Activated T-cell treated with anti-CD3 and anti-CD28 coated beads, Interleukin-2, amount 50 U/mL, for 72 hours (primary cell): ENCODE measurements at places on chromosomes 1 and 21. TPM values are rescaled to one million over a fixed set of nuclear protein-coding genes. Genes with fewer than 3 reads are reported as not detected.

The PWP2 gene
- total RNA-seq: 23.2 TPM

DNA sequence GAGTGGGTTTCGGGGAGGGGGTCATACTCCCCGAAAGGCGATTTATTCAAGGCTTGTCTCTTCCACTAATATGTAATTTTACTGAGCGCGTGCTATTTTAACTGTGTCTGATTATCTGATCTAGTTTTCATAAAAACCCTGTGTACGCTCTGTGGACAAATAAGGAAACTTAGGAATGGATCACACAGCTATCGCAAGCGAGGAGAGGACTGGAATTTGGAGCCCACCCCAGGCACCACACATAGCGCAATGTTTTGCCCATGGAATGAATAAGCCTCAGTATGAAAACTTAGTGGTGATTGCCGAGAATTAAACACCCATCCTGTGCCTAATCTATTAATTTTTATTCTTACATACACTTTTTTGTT is 9.8 kb upstream of the RAB42 start:
- no peak for DNase-seq
- peak overlapping the region; percentile 96 for H3K4me3 ChIP-seq
- H3K27ac ChIP-seq: peak overlapping the region; percentile 93
- H3K4me1 ChIP-seq: peaks cover 44% of the 10 kb centered on the region
- no peaks in the 10 kb centered on the region for H3K27me3 ChIP-seq
- peaks cover 24% of the 10 kb centered on the region for H3K36me3 ChIP-seq

- no peaks in the 10 kb centered on the region for H3K27me3 ChIP-seq
- H3K4me3 ChIP-seq: no peak overlapping the region
- H3K4me1 ChIP-seq: no peaks in the 10 kb centered on the region
- DNase-seq: no peak
- no peak overlapping the region for H3K27ac ChIP-seq
- no peaks in the 10 kb centered on the region for H3K36me3 ChIP-seq
Observed at GRCh38 chr1:153308540-153308939, 4.2 kb downstream of the PGLYRP3 start.

GRCh38 chr1:116722016-116722838 is 32.0 kb upstream of the CD2 start:
- H3K27ac ChIP-seq: peak overlapping the region; percentile 55
- H3K36me3 ChIP-seq: no peaks in the 10 kb centered on the region
- H3K27me3 ChIP-seq: no peaks in the 10 kb centered on the region

The CGN gene
- 0.69 TPM for total RNA-seq

The BNIPL gene
- 2.8 TPM for total RNA-seq

DNA sequence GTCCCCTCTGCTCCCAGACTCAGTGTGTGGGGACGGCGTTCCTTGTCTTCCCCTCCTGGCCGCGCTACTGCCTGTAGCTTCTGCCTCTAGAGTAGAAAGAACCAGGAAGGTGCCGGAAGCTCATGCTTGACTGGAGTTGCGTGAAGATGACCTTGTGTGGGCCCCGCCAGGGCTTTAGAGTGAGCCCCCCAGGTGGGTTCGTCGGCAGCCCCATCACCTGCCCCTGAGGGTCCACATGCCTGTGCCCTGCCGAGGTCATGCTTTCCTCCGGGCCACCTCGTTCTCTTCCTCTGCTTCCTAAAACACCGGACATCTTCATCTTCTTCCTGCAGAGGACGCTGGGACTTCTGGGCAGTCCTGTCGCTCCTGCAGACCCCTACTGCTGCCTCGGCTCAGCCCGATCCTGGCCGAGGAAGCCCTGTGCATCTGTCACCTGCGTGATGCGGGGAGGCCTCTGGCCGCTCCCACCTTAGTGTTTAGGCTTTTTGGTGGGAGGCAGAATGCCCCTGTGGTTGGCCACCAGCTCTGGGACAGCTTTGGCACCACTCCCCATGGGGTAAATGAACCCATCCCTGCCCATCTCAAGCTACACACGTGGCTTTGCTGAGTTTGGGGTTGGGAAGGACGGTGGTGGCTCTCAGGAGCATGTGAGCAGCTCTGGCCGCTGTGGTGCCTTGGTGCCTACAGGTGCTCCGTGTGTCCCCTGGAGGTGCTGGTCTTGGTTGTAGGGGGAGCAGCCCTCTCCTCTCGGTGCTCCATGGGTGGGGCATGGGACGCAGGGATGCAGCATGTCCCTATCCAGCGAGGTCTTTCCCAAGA is 12.3 kb downstream of the OBSCN start:
- no peak overlapping the region for H3K27ac ChIP-seq
- H3K36me3 ChIP-seq: peaks cover 12% of the 10 kb centered on the region
- DNase-seq: no peak
- H3K4me1 ChIP-seq: peaks cover 4% of the 10 kb centered on the region

- no peaks in the 10 kb centered on the region for H3K27me3 ChIP-seq
- no peaks in the 10 kb centered on the region for H3K36me3 ChIP-seq
- DNase-seq: no peak
- no peak overlapping the region for H3K27ac ChIP-seq
Observed at GRCh38 chr1:60394436-60394835, 320.9 kb upstream of the C1orf87 start.

The RXRG gene
- not detected for total RNA-seq

- no peaks in the 10 kb centered on the region for H3K27me3 ChIP-seq
- peak overlapping the region; percentile 92 for H3K27ac ChIP-seq
- peaks cover 43% of the 10 kb centered on the region for H3K4me1 ChIP-seq
- peak; percentile 10 for DNase-seq
- peaks cover 18% of the 10 kb centered on the region for H3K36me3 ChIP-seq
Observed at GRCh38 chr1:92365378-92366039, 66.7 kb downstream of the RPAP2 start.

DNA sequence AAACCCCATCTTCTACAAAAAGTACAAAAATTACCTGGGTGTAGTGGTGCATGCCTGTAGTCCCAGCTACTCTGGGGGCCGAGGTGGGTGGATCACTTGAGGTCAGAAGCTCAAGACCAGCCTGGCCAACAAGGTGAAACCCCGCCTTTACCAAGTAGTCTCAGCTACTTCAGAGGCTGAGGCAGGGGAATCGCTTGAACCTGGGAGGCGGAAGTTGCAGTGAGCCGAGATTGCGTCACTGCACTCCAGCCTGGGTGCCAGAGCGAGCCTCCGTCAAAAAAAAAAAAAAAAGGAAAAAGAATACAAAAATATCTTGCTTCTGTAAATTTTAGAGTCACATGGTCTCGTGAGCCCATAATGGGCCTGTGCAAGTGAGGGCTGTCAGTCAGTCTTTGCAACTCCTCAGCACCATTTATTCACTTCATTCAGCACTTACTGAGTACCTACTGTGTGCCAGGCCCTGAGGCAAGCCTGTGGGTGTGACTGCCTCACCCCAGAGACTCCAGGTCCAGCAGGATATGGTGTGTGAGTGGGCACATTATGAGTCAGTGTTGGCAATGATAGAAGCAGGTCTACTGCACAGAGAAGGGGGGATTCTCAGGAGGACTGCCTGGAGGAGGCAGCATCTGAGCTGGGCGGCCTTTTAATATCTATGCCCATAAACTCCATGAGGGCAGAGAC is 46.8 kb upstream of the TARDBP start:
- H3K27me3 ChIP-seq: peaks cover 36% of the 10 kb centered on the region
- DNase-seq: peak; percentile 40
- peak overlapping the region; percentile 71 for H3K4me3 ChIP-seq
- peaks cover 24% of the 10 kb centered on the region for H3K4me1 ChIP-seq
- H3K27ac ChIP-seq: no peak overlapping the region

DNA sequence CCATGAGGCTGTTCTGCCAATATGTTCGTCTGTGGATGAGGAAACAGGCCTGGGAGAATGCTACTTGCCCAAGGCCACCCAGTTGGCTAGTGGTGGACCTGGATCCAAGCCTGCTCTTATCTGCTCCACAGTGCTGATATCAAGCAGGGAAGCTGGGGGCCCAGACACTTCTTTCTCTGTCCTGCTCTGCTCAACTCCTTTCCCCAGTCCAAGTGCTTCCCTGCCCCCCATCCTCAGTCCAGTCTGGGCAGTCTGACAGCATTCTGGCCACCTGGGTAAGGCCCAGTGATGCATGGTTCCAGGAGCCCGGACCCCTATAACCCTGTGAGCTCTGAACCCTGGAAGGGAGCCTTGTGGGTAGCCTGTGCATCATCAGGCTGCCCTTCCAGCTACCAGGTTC is 4.2 kb upstream of the PAQR7 start:
- peaks cover 10% of the 10 kb centered on the region for H3K27me3 ChIP-seq
- no peak overlapping the region for H3K4me3 ChIP-seq
- peaks cover 13% of the 10 kb centered on the region for H3K4me1 ChIP-seq
- no peak overlapping the region for H3K27ac ChIP-seq

DNA sequence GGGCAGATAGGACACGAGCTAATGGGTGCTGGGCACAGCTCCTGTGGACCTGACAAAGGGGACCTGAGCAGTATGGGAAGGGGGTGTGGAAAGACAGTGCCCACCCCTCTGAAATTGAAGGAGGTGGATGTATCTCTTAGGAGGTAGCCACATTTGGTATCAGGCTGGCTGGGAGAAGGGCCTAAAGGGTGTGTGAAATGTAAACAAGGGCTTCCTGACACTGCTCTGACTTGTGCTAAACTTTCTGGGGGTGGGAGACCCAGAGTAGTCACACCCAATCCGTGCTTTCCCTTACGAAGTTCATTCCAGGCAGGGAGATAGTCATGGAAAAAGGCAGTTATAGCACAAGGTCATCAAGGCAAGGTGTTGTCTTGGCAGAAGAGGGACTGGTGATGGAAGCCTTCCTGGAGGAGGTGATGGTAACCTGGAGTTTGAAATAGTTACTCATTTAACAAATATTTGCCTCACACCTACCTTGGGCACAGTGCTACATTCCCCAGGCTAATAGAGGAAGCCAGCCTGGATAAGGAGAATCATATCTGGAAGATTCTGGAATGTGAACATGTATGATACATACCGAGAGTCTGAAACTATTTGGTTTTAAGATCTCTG is 5.3 kb upstream of the CCDC24 start:
- peaks cover 5% of the 10 kb centered on the region for H3K36me3 ChIP-seq
- H3K27me3 ChIP-seq: no peaks in the 10 kb centered on the region
- no peaks in the 10 kb centered on the region for H3K4me1 ChIP-seq
- H3K4me3 ChIP-seq: no peak overlapping the region

The VWA5B1 gene
- not detected for total RNA-seq

DNA sequence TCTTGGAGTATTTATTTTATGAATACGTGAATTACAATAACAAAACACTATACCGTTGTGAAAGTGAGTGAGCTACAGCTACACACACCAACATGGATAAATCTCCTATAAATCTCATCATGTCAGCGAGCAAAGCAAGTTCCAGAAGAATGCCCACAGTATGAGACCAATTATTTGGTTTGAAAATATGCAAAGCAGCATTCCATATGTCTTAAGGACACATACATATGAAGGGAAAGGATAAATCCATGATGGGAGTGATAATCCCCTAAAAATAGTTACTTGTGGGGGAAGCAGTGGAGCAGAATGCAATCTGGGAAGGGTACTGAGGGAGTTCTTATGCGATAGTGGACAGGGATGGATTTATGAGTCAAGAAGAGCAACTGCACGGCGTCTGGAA is 261.3 kb downstream of the DISC1 start:
- no peaks in the 10 kb centered on the region for H3K27me3 ChIP-seq
- H3K36me3 ChIP-seq: no peaks in the 10 kb centered on the region
- DNase-seq: no peak

- H3K27me3 ChIP-seq: peaks cover 39% of the 10 kb centered on the region
- H3K27ac ChIP-seq: no peak overlapping the region
- H3K4me1 ChIP-seq: no peaks in the 10 kb centered on the region
- no peak overlapping the region for H3K4me3 ChIP-seq
Observed at GRCh38 chr1:243923292-243924171, 73.5 kb upstream of the AKT3 start.

- H3K27me3 ChIP-seq: peaks cover 31% of the 10 kb centered on the region
- no peak overlapping the region for H3K27ac ChIP-seq
- DNase-seq: no peak
- no peak overlapping the region for H3K4me3 ChIP-seq
Observed at GRCh38 chr1:170215072-170215885, 69.5 kb downstream of the NTMT2 start.

- H3K4me3 ChIP-seq: no peak overlapping the region
- H3K4me1 ChIP-seq: no peaks in the 10 kb centered on the region
- no peaks in the 10 kb centered on the region for H3K27me3 ChIP-seq
- DNase-seq: no peak
- no peak overlapping the region for H3K27ac ChIP-seq
Observed at GRCh38 chr21:21845901-21846300, 847.7 kb downstream of the NCAM2 start.

The NID1 gene
- total RNA-seq: 0.29 TPM

The SLC9C2 gene
- total RNA-seq: not detected

DNA sequence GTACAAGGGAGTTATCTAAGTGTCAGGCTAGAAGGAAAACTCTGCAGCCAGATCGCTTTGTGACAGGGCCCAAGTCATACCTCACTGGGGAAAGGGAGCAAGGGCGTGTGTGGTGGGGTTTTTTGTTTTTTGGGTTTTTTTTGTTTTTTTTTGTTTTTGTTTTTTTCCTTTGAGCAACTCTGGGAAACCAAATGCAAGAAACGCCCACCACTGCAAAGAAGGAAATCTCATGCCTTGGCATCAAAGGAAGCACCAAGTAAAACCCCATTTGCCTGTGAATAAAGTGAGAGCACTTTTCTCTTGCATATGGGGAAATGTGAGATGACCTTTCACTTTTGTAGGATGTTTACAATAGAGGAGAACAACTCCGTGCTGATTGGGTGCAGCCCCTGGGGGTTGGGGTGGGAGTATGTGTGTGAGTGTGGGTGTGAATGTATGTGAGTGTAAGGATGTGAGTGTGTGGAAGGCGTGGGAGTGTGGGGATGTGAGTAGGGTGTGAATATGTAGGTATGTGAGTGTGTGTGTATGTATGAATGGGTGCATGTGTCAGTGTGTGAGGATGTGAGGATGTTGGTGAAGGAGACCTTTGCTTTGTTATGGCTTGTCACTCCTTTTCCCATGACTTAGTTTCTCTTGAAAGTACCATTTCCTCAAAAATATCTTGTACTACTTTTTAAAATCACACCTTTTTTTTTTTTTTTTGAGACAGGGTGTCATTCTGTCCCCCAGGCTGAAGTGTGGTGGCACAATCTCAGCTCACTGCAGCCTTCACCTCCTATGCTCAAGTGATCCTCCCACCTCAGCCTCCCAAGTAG is 34.6 kb downstream of the IL12RB2 start:
- peaks cover 17% of the 10 kb centered on the region for H3K36me3 ChIP-seq
- peaks cover 79% of the 10 kb centered on the region for H3K4me1 ChIP-seq
- peak overlapping the region; percentile 72 for H3K4me3 ChIP-seq
- peak overlapping the region; percentile 99 for H3K27ac ChIP-seq

The RWDD3 gene
- total RNA-seq: 15.4 TPM
